Right cardiac atrium (tissue), 5 donors: ENCODE measurements at places on chromosomes 2 and 18. TPM values are rescaled to one million over a fixed set of nuclear protein-coding genes. Genes with fewer than 3 reads are reported as not detected.

The CTNNA2 gene
- 0.09 TPM for total RNA-seq

The CXCR4 gene
- total RNA-seq: 3.5 TPM

- no peak for DNase-seq
Measured at GRCh38 chr2:159088906-159089305, 120.5 kb downstream of the TANC1 start.

- no peak for DNase-seq
Measured at GRCh38 chr2:168685600-168686451, 116.6 kb upstream of the NOSTRIN start.

GRCh38 chr2:24456599-24457556 is 34.2 kb upstream of the NCOA1 start:
- peak; percentile 86 for DNase-seq
